ENCODE measurements at places on chromosomes 12 and 14.

DNA sequence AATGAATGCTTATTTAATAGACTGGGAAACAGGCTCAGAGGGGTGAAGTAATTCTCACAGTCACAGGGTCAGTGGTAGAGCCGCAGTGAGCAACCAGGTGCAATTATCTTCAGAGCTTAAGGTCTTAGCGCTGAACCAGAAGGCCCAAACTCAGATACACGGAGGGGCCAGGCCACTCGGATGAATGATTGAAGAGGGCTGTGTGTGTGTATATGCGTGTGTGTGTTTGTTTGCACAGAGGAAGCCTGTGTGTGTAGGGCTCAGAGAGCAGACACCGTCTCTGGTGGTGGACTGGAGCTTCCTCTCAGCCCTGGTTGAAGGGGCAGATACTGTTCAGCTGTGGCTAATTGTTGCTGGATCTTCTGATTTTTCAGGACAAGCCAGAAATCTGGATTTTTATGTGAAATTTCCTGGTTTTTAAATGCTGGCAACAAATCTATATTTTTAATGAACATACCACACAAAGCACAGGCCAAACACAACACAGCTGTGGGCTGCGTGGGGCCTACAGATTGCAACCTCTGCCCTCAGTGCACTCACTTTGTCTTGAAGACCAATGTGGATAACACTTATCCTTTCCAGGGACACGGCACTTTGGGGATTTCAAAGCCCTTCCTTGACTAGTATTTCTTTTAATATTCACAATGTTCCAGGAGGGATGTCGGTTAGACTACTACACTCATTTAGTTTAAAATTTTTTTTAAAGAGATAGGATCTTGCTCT is 94.5 kb upstream of the NRXN3 start:
- no peak for DNase-seq

- DNase-seq, result no peak
Observed at GRCh38 chr12:79454338-79454843, 236.4 kb downstream of the PAWR start.

GRCh38 chr12:49974231-49974675 is 1.5 kb downstream of the AQP6 start:
- DNase-seq, result peak; percentile 79

GRCh38 chr14:91835920-91836843 is 31.2 kb downstream of the TC2N start:
- DNase-seq, result peak; percentile 75

GRCh38 chr12:130948136-130948535 is 5.6 kb upstream of the ADGRD1 start:
- DNase-seq, result peak; percentile 55

DNA sequence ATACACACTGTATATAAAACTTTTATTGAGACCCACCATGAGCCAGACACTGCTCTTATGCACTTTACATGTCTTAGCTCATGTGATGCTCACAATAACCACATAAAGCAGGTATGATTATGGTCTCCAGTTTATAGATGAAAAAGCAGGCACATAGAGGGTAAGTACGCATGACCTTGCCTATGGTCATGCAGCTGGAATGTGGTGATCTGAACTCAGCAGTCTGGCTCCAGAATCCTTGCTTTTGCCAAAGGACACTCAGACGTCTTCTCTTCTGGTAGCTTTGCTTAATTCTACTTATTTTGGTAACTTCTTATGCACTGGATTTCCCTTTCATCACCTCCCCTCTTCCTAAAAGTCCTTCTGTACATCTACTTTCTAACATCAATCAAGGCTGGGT is 103.3 kb upstream of the CRY1 start:
- DNase-seq, result no peak

- peak; percentile 84 for DNase-seq
Observed at GRCh38 chr12:12791756-12792369, 6.4 kb downstream of the APOLD1 start.

GRCh38 chr14:103280278-103280928 is 53.6 kb upstream of the EIF5 start:
- no peak for DNase-seq

- no peak for DNase-seq
Observed at GRCh38 chr14:102495491-102496330, 13.9 kb downstream of the ANKRD9 start.

- no peak for DNase-seq
Observed at GRCh38 chr14:72755766-72756165, 138.1 kb downstream of the DPF3 start.

DNA sequence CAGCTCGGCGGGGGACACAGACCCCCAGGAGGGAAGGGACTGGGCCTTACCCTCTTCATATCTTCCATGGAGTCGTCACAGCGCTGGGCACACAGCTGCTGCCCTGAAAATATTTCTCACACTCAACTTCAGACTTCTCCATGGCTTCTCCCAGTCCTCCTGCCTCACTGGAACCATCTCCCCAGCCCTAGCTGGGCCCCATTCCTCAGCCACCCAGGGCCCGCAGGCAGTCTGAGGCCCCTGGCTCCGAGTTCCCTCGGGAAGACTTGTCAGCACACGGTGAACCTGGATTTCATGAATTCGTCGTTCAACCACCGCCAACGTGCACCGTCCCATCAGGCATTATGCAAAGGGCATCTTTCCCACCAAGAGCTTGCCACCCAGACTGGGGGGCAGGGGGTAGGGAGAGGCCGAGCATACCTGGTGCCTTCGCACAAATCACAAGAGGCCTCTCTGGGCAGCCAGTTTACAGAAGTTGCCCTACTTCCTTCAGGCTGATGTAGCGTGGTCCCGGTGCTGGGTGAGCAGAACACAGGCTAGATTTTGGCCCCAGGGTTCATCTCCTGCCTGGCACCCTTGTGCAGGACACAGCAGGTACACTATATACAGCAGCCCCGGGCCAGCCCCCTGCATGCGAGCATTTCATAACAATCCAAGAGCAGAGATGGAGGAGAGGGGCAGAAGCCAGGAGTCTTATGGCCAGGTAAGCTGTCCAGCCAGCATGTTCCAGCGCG is 44.2 kb downstream of the LTBP2 start:
- DNase-seq, result no peak

DNA sequence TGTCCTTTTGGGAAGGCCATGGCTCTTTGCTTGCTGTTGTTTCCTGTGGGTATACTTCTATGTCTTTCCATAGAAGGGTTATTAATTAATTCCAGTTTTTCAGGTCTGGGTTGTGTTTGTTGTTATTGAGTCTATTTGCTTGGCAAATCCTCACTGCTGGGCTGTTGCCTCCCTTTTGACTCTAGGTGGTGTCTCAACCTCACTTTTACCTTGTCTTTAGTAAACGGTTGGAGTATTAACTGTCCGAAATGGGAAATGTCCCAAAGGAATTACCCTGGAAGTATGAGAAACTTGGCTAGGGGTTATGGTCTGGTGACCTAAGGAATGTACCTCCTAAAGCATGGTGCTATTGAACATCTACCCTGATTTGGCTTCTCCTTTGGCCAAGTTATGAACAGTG is 16.7 kb downstream of the PRH1 start:
- no peak for DNase-seq

DNA sequence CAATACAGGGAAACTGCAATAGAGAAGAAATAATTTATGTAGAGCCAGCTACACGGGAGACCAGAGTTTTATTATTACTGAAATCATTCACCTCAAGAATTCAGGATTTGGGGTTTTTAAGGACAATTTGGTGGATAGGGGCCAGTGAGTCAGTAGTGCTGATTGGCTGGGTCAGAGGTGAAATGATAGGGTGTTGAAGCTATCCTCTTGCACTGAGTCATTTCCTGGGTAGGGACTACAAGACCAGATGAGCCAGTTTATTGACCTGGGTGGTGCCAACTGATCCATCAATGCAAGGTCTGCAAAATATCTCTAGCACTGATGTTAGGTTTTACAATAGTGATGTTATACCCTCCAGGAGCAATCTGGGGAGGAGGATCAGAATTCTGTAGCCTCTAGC is 486.3 kb downstream of the LRIG3 start:
- no peak for DNase-seq

- DNase-seq, result no peak
Observed at GRCh38 chr14:87492561-87492960, 500.4 kb downstream of the GALC start.

- no peak for DNase-seq
Observed at GRCh38 chr12:93226361-93226760, 151.4 kb upstream of the NUDT4 start.

DNA sequence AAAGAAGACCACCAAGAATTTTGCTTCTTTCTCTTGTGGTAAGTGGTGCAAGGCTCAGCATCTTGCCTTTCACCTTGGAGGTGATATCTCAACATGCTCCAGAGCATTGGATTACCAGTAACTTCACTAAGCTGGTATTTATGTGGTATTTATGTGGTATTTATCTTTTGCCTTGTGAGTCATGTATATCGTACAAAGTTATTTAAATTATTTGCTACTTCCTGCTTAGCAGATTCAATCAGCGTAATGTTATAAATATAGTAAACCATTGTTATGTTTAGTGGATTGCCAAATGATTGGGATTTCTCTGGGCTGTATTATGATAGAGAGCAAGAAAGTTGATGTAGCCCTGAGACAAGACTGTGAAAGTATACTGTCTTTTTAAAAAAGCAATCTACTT is 366.4 kb downstream of the IPO8 start:
- no peak for DNase-seq

DNA sequence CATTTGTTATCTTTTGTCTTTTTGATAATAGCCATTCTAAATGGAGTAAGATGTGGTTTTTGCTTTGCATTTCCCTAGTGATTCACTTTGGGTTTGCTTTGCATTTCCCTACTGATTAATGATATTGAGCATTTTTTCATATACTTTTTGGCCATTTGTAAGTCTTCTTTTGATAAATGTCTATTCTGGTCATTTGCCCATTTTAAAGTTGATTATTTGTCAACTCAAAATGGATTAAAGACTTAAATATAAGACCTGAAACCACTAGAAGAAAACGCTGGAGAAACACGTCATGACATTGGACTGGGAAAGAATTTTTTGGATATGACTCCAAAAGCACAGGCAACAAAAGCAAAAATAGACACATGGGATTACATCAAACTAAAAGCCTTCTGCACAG is 148.0 kb downstream of the APAF1 start:
- no peak for DNase-seq

DNA sequence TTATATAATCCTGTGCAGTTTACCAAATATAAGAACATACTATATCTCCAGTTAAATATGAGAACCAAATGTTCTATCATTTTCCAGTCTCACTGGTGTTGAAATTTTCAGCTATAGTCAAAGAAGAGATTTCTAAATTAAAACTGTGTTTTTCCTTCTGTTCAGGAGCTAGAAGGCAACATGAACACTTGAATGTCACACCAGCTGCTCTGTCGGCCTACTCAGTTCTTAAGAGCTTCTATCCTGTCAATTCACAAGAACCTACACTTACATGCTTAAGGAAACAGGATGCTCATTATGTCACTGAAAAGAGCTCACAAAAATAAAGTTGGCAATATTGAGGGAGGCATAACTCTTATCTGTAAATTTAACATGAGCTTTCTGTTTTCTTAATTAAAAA is 43.1 kb downstream of the ATP2B1 start:
- DNase-seq, result peak; percentile 7

DNA sequence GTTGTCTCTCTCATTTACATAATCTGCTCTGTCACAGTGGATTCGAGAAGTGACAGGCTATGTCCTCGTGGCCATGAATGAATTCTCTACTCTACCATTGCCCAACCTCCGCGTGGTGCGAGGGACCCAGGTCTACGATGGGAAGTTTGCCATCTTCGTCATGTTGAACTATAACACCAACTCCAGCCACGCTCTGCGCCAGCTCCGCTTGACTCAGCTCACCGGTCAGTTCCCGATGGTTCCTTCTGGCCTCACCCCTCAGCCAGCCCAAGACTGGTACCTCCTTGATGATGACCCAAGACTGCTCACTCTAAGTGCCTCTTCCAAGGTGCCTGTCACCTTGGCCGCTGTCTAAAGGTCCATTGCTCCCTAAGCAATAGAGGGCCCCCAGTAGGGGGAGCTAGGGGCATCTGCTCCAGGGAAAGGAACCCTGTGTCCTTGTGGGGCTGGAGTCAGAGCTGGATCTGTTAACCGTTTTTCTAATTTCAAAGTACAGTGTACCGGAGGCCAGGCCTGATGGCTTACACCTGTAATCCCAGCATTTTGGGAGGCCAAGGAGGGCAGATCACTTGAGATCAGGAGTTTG is 5.1 kb downstream of the ERBB3 start:
- DNase-seq, result peak; percentile 80

DNA sequence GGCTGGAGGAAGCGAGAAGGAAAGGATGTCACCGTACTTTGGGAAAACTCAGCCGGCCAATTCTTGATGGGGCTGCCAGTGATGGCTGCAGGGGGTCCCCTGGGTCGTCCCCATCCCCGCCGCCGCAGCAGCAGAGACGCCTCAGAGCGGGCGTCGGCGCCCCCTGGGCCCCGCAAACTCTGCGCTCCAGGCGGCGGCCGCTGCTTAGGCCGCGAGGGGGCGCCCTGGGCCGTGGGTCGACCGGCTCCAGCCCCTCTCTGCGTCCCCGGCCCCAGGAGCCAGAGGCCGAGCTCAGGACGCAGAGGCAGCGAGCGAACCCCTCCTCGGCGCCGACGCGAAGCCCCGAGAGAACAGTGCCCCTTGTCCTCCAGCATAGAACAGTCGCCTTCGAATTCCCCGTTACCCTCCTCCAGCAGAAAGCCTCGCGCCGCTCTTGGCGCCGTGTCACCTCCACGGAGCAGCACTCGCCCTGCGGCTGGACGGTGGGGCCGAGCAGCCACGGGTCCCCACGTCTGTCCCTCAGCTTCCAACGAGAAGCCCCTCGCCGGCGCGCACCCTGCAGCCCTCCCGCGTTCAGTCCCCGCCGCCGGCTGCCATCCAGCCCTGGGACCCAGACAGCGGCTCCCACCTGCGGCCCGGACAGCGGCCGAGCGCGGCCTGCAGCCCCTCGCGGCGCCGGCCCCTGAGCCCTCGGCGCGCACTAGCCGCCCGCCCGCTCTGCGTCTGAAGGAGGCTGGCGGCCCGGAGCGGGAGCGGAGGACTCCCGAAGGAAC is 106.6 kb downstream of the PRICKLE1 start:
- DNase-seq, result peak; percentile 81

- DNase-seq, result peak; percentile 88
Observed at GRCh38 chr14:64294672-64295413, 672 bp upstream of the ESR2 start.

GRCh38 chr14:101004176-101004575 is 100.7 kb upstream of the RTL1 start:
- no peak for DNase-seq

DNA sequence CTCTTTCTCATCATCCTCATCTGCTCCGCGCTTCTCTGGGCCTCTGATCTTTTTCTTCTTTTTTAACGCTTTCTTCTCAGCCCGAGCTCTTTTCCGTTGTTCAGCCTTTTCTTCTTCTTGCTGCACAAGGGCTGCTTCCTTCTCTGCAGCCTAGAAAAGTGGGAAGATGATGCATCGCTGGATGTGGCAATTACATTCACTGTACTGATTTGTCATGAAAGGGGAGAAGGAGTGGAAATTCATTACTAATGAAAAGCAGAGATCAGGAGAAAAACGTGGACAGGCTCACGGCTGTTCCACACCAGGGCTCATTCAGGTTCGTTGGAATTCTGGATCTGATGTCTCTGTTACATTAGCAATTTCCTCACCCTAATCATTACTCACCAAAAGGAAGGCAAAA is 15.1 kb downstream of the FICD start:
- DNase-seq, result no peak

- DNase-seq, result no peak
Observed at GRCh38 chr12:19922717-19923116, 445.6 kb upstream of the PDE3A start.

Measured in NCI-H82 (cell line).